Spleen (tissue), 13 donors: ENCODE measurements at places on chromosomes 1 and 21.
A peak's percentile ranks its signal among the peaks of the same experiment; 100 is the strongest.

GRCh38 chr1:235908742-235909520 lies 42.2 kb upstream of the LYST start:
- DNase-seq: no peak

- DNase-seq: no peak
These were observed 1.5 kb downstream of the CEPT1 start for GRCh38 chr1:111141245-111142220.

DNA sequence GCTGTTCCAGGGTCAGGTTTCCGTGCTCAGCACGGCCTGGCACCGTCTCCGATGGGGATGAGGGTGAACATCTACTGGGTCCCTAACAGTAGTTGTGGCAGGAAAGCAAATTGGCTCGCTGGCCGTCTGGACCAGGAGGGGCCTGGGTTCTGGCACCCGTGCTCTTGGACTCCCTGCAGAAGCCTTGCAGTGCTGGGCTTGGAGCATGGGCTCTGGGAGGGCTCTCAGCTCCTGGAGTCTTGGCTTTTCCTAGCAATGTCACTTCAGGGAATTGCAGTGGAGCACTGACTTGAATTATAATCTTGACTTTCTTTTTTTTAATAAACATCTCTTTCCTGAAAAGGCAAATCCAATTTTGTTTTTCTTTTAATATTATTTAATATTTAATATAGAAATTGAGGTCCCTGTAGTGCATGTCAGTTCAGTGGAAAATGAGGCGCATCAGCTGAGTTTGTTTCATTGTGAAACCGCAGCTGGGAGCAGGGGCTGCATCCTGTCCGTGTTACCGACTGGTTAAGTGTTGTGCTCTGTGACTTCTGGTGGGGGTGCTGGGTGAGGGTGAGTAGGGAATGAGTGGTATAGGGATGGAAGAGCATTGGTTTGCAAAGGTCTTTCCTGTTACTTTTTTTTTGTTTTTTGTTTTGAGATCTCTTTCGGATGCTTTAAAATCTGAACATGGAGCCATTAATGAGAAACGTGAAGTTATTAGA lies 64.1 kb downstream of the PEX14 start:
- no peak for DNase-seq

- no peak for DNase-seq
These were observed 98.7 kb downstream of the NCAM2 start for GRCh38 chr21:21096956-21097355.

GRCh38 chr1:4697801-4698200 lies 43.4 kb downstream of the AJAP1 start:
- DNase-seq: no peak

- DNase-seq: no peak
These were observed 713.8 kb downstream of the KCNT2 start for GRCh38 chr1:195894411-195894810.

DNA sequence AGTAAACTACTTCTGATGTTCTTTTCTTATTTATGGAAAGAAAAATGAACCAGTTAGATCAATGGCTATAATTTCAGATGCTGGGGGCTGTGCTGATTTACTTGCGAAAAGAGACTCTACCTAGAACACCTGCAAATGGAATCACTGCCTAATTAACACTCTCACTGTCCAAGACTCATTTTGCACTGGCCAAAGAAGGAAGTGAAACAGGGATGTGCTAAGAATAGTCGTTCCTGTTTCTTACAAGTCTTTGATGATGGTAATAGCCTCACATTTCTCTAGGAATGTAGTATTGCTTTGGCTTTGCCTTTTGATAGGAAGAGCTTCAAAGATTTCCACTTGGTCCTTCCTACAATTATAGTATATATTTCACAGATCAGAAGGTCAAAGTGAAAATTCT lies 12.7 kb upstream of the TSNAX start:
- no peak for DNase-seq

DNA sequence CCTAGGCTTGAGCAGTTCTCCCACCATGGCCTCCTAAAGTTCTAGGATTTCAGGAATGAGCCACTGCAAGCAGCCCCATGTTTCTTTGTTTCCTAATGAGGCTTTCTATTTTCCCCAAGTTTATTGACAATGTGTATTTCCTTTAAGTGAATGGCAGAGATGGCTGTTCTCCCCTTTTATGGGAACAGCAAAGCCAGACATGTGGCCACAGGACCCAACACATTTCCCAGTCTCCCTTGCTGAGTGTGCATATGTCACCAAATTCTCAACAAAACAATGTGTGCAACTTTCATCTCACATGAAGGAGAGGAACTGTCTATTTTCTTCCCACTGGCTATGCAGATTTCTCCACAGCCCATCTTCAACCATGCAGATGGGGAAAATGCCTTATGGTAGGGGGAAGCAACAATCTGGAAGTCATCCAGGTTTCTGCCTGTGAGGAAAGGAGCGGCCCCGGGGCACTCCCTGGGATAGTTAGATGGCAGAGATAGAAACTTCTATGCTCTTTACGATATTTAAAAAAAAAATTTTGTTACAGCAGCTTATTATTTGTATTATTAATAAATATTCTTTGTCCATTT lies 28.6 kb upstream of the MAP10 start:
- no peak for DNase-seq

GRCh38 chr21:35343046-35343819 lies 294.1 kb upstream of the RUNX1 start:
- no peak for DNase-seq

GRCh38 chr1:58158016-58158415 lies 388.5 kb downstream of the OMA1 start:
- no peak for DNase-seq

GRCh38 chr1:229225331-229225782 lies 45.6 kb upstream of the RAB4A start:
- DNase-seq: no peak

GRCh38 chr1:1043921-1044320 lies 24.0 kb downstream of the AGRN start:
- no peak for DNase-seq

- peak; percentile 99 for DNase-seq
These were observed at the start of gene LRRC8B for GRCh38 chr1:89524369-89525168. Gene LRRC8B (plus strand): TSS chr1:89524829. CDS start chr1:89582651, 57,822 bp downstream.

GRCh38 chr1:68173936-68174737 lies 58.2 kb downstream of the WLS start:
- DNase-seq: no peak

- DNase-seq: no peak
These were observed 88.1 kb upstream of the WARS2 start for GRCh38 chr1:119228335-119229080.

DNA sequence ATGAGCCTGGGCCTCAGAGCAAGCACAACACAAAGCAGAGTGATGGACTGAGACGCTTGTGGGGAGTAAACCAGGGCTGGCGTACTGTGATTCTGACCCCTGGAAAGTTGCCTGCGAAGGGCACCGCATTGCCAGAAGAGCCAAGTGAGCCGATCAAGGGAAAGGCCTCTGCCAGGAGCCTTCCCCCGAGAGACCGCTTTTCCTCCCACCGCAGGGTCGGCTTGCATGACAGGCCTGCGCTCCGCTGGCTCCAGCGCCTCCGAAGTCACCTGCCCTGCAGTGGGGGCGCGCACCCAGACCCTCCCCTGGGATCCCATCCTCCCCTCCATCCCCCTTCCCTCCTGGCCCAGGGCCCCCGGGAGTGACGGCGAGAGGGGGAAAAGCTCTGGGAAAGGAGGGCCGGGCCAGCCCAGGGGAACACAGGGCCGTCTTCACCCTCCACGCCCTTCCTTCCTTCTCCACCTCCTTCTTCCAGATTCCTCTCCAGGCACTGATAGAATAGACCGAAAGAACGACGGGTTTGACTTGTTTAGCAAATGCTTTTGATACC lies 165.0 kb downstream of the TRIM33 start:
- peak; percentile 84 for DNase-seq

DNA sequence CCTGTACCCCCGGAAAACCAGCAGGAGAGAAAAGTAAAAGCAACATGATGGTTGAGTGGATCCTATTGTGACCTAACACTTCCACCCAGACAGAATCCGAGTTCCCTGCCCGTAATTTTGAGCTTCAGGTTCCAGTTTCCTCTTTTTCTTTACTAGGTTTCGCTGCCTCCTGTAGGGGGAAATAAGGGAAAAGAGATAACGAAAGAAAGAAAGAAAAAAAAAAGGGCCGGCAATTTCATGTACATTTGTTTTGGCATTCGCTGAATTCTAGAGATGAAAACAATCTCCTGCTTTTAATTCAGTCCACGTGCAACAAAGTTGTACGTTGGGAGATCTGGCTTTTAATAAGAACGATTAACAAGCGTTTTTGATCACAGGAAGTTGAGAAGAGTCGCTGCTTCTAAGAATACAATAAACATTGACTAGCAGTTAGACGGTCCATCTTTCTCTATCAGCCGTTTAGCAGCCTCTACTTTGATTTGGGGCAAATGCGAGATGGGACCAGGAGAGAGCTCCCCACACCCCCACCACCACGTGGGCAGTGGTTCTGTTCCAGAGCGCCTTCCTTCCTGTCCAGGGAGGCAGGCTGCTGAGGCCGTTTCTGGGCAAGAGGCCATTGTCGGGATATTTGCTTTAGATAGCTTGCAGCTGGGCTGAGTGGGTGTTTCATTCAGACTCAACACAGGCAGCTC lies 155.9 kb upstream of the RUNX1 start:
- DNase-seq: peak; percentile 78

- peak; percentile 17 for DNase-seq
These were observed 8.9 kb downstream of the CASP9 start for GRCh38 chr1:15515022-15515663.

DNA sequence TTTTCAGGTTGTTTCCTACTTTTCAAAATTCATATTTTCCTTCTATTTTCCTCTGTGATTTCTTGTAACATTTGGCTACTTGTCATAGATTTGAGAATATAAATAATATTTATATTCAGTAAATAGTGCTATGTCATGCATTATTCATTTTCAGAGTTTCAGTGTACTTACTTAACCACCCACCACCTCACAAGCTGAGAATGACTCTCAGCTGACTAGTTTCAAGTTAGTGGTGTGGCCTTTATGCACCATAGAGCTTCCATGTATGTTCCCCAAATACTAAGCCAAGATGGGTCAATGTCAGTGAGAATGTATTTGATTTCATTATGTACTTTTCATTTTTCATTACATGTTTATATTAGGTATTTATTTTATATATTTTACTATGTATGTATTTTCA lies 56.9 kb upstream of the RGS1 start:
- no peak for DNase-seq

DNA sequence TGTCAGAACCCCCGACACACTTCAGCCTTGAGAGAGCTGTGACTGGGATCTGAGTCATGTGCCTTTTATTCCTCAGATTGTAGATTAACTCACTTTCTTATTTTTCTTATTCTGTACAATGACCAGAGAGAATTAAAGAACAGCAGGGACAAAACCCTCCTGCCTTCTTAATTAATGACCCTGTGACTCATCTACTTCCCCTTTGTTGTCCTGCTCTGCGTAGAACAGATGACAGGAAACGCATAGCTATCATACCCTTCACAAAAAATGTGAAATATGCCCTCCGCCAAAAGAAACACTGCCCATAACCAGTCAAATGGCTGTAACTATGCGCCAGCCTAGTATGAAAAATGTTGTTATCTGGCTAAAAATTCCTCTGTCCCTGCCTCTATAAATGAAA lies 9.1 kb upstream of the PADI2 start:
- DNase-seq: no peak

DNA sequence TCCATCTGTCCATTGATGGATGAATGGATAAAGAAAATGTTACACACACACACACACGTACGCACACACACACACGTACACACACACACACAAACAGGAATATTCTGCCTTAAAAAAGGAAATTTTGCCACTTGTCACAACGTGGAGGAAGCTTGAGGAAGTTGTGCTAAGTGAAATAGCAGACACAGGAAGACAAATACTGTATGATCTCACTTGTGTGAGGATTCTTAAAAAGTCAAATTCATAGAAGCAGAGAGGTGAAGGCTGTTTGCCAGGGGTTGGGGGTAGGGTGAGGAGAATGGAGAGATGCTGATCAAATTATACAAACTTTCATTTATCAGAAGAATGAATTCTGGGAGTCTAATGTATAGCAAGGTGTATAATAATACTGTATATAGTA lies 73.2 kb downstream of the KIF14 start:
- no peak for DNase-seq

DNA sequence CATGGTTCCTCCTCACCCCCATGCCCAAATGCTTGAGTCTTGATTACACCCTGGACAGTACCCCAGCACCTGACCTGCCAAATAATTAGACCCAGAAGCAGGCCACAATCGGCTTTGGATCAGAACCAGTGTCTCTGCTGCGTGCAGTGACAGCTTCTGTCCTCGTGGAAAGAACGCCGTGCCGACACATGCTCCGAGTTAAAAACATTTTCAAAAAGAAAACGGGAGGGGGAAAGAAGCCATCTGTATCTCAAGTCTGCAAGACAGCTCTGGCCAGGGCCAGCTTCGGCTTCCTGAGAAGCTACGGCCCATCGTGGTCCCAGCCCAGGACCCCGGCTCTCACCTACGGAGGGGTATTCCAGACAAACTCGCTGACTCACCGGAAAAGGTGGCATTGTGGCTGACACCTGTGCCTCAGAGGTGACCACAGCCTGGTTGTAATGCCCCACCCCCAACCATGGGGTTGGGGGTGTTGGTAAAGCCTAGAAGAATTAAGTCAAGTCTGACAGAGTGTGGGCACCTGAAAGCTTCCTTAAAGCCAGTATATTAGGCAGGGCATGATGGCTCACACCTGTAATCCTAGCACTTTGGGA lies 25.8 kb downstream of the SSBP3 start:
- DNase-seq: no peak

- no peak for DNase-seq
These were observed 47.6 kb upstream of the SAMD13 start for GRCh38 chr1:84253891-84254290.

DNA sequence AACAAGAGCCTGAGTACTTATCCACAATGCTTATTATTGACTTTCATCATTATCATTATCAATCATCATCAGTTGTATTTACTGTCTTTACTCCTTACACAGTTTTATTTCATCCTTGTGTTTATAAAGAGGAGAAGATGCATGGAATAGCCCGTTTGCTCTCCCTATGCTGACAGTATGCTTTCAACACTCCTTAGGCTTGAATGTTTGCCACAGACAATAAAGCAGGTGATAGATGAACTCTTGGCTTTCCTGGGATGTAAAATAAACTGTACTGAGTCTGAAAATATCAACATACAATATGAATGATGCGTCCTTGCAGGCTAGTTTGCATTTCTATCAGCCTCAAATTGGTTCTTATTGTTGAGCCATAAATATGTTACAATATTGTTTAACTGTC lies 891.8 kb upstream of the NCAM2 start:
- DNase-seq: no peak

DNA sequence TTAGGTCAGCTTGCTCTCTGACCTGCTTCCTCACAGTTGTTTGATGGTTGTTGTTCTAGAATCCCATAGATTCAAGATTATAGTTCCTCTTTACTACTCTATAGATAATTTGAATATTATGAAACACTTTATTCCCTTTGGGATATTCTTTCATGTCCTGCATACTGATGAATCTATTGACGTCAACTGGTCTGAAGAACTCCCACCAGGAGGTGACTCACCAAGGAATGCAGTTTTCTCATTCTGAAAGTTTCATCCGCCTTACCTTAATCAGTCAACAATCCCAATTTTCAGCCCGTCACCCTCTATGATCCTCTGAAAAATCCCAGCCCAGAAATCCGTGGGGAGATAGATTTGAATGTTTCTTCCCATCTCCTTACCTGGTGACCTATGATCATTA lies 834.1 kb upstream of the PRMT6 start:
- DNase-seq: no peak
